ENCODE measurements at places on chromosomes 11 and 22. TPM values are rescaled to one million over a fixed set of nuclear protein-coding genes. Genes with fewer than 3 reads are reported as not detected.

DNA sequence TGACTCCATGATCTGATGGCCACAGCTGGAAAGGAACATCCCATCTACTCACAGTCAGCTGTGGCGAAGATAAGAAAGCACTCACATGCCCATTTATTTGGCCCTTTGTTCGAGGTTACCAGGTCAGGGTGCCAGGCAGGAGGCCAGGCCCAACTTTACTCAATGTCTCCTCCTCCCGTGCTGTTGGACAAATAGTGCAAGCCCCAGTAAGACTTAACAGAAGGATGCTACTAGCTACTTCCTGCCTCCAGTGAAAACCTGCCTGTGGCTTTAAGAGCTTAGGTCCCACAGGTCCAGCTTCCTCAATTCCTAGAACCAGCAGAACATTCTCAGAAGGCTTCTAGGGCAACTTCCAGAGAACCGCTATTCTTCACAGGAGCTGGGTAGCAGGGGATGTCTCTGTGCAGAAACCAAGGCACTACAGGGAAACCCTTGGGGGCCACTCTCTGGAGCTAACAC lies 12.9 kb upstream of the CRY2 start:
- H3K4me1 ChIP-seq, result peaks cover 13% of the 10 kb centered on the region
- DNase-seq, result peak; percentile 47
- peaks cover 7% of the 10 kb centered on the region for H3K27me3 ChIP-seq
- peak overlapping the region; percentile 77 for H3K27ac ChIP-seq
- H3K36me3 ChIP-seq, result no peaks in the 10 kb centered on the region

DNA sequence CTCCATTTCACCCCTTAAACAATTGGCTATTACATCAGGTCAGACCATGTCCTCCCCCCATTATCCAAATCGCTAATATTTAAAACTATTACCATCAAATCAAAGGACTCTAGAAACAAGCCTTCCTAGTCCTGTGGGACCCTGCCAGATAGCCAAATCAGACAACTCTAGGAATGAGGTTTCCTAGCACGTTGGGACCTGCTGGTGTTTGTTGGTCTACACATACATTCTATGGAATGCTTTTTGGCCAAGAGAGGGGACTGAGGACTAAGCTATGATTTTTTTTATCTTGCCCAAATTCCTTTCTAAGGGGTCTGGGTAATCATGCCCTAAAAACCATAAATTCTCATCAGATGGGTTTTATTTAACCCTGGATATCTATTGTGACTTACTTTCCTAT lies 14.1 kb upstream of the SELENOH start:
- peaks cover 6% of the 10 kb centered on the region for H3K36me3 ChIP-seq
- H3K4me1 ChIP-seq, result peaks cover 25% of the 10 kb centered on the region
- no peak for DNase-seq

DNA sequence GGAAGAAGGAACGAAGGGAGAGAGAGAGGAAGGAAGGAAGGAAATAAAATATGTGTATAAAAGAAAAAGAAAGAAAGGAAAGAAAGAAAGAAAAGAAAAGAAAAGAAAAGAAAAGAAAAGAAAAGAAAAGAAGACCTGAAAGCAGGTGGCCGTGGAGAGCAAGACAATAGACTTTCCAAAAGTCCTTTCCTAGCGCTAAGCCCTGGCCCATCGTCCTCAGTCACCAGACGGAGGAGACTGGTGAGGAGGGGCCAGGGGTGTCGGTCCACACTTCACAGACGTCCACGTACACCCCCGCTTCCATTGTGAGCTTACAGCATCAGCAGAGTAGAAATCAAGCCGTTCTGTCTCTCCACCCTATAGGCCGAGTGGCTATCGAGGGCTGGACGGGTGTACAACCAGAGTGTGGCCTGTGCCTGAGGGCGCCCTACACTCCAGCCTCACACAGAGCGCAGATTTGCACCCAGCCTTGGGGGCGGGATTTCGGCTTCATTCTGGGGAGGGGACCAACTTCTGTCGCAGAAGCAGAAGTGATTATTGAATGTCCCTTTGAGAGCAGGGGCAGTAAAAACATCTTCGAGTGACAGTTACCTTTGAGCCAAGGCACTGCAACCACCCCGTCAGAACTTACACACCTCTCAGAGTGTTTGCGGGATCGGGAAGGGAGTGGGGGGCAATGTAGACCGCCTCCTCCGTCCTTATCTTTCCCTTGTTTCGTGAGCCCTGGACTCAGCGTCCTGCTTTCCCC lies 2.0 kb upstream of the BSX start:
- H3K27ac ChIP-seq, result no peak overlapping the region
- peaks cover 20% of the 10 kb centered on the region for H3K4me1 ChIP-seq
- no peaks in the 10 kb centered on the region for H3K36me3 ChIP-seq
- H3K4me3 ChIP-seq, result peak overlapping the region; percentile 81
- no peak for DNase-seq

DNA sequence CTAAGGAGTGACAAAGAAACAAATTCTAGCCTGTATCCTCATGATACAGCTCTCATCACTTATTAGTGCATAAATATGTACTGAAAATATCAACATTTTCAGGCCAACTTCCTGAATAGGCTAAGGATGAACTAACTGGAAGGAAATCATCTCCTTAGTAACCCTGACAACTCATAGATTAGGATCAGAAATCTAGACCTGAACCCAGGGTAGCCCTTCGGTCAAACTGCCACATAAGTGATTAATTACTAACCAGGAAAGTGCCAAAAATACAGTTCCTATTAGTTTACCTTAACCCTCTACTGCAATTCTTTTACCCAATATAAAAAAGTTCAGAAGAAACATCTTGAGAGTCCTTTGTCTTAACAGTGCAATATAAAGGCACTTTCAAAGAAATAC lies 40.0 kb downstream of the AMBRA1 start:
- no peak overlapping the region for H3K27ac ChIP-seq
- no peak for DNase-seq
- H3K4me1 ChIP-seq, result peaks cover 45% of the 10 kb centered on the region
- peaks cover 1% of the 10 kb centered on the region for H3K36me3 ChIP-seq
- no peaks in the 10 kb centered on the region for H3K27me3 ChIP-seq

GRCh38 chr11:117328375-117329010 lies 839 bp downstream of the CEP164 start:
- no peaks in the 10 kb centered on the region for H3K27me3 ChIP-seq
- peaks cover 7% of the 10 kb centered on the region for H3K4me1 ChIP-seq
- DNase-seq, result peak; percentile 20
- no peaks in the 10 kb centered on the region for H3K36me3 ChIP-seq
- no peak overlapping the region for H3K27ac ChIP-seq

- H3K36me3 ChIP-seq, result no peaks in the 10 kb centered on the region
- H3K4me3 ChIP-seq, result no peak overlapping the region
- peaks cover 6% of the 10 kb centered on the region for H3K27me3 ChIP-seq
- H3K4me1 ChIP-seq, result no peaks in the 10 kb centered on the region
- no peak for DNase-seq
Observed at GRCh38 chr22:27461470-27461869, 340.1 kb downstream of the MN1 start.

The VPREB3 gene
- total RNA-seq, result not detected

The APOL1 gene
- 13.8 TPM for total RNA-seq

The GRAP2 gene
- 83.2 TPM for total RNA-seq

The ANO9 gene
- total RNA-seq, result 29.0 TPM

All from activated CD8-positive, alpha-beta T cell treated with anti-CD3 and anti-CD28 coated beads for 36 hours (primary cell).